Stimulated activated CD8-positive, alpha-beta memory T cell treated with anti-CD3 and anti-CD28 coated beads, Interleukin-12 subunit alpha, Interleukin-12 subunit beta, amount 100 ng/mL, for 1 hour (primary cell): ENCODE measurements at places on chromosomes 5 and 9.

DNA sequence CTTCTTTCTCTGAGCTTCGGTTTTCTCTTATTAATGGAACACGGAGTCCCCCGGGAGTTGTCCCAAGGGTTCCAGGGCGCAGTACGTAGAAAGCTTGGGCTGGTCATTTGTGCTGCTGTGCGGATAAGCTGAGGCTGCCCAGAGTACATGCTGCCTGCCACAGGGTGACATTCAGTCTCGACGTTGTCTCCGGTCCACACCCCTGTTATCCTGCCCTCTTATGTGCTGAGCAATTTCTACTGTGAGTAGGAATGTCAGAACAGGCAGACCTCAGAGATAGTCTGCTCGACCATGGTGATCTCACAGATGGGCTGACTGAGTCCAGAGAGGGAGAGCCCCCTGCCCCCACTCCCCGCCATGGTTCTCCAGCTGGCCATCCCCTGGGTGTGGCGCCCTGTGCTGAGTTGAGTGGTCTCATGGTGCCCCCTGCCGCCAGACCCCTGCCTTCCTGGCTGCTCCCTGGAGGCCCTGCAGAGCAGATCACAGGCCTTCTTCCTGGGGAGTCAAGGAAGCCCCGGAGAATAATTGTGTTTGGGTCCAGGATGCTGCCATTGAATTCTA is 124.0 kb downstream of the RGS3 start:
- DNase-seq: no peak

GRCh38 chr5:6402939-6403338 is 24.6 kb upstream of the MED10 start:
- DNase-seq: no peak

DNA sequence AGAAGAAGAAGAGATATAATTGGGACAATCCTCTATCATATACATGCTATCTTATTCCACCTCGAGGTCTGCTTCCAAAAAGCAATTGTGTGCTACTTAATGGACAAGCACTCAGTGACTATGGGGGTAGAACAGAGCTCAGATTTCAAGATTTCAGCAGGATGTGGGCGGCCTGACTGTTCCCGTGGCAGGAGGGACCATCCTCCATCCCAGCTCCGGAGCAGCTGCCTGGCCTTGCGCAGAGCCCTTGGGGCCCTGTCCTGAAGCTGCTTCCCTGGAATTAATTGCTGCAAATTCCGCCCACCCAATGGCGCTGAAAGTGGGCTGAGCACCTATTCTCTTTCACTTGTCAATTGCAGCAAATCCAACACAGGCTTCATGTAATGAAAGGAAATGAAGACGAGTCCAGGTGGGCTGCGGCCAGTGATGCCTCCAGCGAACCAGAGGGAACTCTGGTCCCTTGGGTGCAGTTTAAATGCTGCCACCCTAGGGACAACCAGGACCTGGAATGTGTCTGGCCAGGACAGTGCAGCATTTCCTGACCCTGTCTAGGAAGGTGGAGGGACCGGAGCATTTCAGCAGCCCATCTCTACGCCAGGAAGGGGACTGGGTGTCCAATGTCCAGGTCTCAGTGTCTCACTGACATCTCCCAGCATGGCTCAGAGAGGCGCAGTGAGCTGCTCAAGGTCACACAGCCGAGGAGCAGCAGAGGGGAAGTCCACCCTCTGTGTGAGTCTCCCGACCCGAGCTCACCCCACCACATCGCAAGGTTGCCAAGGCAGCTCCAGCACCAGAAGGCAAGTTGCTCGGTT is 50.5 kb upstream of the FCN1 start:
- no peak for DNase-seq

- DNase-seq: no peak
Measured at GRCh38 chr9:87494970-87495471, 2.6 kb upstream of the DAPK1 start.

DNA sequence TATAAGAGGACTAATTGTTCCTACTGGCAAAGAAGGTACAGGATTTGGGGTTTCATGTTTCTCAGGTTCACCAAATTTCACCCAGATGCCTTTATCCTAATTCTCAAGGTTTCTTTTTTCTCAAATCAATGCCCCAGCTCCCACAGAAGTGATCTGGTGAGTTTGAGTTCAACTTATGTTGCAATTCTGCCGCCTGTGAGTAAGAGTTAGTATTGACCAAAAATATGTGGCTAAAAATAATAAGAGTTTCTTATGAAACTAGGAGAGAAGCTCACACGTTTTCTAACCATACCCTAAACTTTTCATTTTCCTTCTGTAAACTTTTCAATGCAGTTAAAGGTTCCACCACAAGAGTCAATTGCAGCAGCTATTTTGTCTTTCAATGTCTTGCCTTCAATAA is 15.1 kb downstream of the SLCO6A1 start:
- DNase-seq: no peak

GRCh38 chr9:6884101-6884500 is 126.3 kb downstream of the KDM4C start:
- no peak for DNase-seq

- DNase-seq: no peak
Measured at GRCh38 chr9:136726631-136727191, 14.3 kb downstream of the DIPK1B start.

DNA sequence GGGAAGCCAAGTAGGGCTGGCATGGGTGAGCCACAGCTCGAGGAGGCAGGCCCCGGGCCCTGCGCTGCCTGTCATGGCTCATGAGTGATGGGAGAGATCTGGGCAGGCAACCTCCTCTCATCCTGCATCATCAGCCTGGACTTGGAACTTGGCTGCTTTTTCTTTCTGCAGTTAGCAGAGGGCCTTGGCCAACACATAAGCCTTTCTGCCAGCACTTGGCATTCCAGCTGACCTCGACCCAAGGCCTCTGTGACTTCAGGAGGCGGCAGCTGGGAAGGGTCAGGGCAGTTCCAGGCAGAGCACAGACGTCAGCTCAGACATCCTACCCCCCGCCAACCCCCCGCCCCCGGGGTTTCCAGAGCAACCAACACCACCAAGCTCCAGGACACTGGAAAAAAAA is 7.6 kb downstream of the S1PR3 start:
- DNase-seq: no peak

DNA sequence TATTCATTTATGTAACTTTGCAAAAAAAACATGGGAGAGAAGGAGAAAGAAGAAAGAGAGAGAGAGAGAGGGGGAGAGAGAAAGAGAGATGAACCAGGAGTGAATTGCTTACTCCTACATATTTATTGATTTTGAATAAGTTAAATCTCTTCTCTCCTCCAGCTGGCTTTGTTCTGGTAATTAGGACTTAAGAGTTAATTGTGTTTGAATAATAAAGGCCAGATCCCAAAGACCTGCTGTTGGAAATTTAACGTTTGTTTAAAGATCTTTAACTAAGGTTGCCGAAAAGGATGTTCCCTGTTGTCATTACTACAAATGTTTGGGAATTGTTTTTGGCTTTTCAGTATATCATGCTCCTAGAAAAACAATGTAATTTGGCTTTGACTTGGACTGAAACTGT is 473.0 kb downstream of the TUSC1 start:
- DNase-seq: no peak

GRCh38 chr5:53819482-53819881 is 259.0 kb downstream of the NDUFS4 start:
- DNase-seq: no peak

DNA sequence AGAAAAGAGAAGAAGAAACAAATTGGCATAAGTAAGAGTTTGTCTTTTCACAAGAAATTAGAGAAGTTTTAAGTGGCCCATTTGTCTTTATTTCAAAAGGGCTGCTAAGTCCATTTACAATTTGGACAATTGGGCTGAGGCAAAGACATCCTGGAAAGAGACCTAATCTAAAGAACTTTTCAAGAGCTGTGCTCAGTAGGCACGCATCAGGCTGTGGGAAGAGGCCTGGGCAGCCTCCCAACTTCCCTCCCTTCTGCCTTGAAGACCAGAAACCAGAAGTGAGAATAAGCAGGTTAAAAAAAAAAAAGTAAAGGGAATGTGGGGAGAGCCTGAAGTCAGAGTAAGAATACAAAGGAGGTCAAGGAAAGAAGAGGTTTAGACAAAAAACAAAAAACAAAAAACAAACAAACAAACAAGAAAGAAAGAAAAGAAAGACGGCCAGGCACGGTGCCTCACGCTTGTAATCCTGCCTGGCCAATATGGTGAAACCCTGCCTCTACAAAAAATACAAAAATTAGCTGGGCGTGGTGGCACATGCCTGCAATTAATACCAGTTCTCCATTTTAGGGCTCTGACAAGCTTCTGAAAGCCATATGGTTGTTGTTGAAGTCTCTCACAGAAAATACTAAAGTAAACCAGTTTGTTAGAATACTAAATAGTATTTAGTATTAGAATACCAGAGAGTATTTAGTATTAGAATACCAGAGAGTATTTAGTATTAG is 48.0 kb upstream of the CEP78 start:
- no peak for DNase-seq

DNA sequence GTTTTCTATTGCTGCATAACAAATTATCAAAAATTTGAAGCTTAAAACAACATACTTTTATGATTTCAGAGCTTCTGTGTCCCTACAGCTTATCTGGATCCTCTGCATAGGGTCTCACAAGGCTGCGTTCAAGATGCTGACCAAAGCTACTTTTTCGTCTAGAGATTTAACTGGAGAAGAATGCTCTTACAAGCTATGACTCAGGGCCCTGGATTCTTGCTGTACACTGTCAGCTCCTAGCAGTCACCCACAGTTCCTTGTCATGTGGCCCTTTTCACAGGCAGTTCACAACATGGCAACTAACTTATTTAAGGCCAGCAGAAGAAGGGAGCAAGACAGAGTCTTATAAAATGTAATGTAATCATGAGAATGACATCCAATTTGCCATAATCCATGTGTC is 70.8 kb upstream of the FAM174A start:
- DNase-seq: no peak

- no peak for DNase-seq
Measured at GRCh38 chr5:59489551-59489950, 404.0 kb downstream of the PDE4D start.

GRCh38 chr5:140165101-140165922 is 9.7 kb upstream of the CYSTM1 start:
- DNase-seq: no peak

GRCh38 chr5:115946655-115947054 is 15.6 kb upstream of the LVRN start:
- no peak for DNase-seq

- peak; percentile 24 for DNase-seq
Measured at GRCh38 chr9:128412120-128412790, 8.4 kb upstream of the CERCAM start.

DNA sequence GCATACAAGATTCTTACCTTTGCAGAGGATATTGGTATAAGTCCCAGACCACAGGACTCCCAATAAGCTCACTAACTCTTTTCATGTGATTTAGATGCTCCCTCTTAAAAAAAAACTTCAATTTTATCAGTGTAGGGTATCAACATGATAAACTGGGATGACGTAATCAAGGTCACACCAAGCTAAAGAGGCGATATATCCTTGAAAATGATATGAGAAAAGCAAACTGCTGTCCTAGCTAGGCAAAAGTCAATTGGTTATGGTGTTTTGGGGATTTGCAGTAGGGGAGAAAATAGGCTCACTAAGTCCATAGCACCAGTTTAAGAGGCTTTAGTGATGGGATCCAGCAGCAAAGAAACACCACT is 354.4 kb downstream of the DIRAS2 start:
- no peak for DNase-seq

DNA sequence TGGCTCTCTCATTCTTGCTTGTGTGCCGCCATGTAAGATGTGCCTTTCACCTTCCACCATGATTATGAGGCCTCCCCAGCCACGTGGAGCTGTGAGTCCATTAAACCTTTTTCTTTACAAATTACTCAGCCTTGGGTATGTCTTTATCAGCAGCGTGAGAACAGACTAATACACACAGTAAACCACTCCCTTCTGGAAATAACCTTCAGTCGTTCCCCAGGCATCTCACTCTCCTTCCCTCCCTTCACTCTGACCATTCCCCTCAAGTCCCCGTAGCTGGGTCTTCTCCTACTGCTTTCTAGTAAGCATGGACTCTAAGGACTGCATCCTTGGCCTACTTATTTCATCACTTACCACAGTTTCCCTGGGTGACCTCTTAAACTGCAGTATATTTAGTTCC is 493.9 kb downstream of the CCDC171 start:
- DNase-seq: no peak

GRCh38 chr5:128775558-128775957 is 189.7 kb upstream of the SLC27A6 start:
- no peak for DNase-seq

DNA sequence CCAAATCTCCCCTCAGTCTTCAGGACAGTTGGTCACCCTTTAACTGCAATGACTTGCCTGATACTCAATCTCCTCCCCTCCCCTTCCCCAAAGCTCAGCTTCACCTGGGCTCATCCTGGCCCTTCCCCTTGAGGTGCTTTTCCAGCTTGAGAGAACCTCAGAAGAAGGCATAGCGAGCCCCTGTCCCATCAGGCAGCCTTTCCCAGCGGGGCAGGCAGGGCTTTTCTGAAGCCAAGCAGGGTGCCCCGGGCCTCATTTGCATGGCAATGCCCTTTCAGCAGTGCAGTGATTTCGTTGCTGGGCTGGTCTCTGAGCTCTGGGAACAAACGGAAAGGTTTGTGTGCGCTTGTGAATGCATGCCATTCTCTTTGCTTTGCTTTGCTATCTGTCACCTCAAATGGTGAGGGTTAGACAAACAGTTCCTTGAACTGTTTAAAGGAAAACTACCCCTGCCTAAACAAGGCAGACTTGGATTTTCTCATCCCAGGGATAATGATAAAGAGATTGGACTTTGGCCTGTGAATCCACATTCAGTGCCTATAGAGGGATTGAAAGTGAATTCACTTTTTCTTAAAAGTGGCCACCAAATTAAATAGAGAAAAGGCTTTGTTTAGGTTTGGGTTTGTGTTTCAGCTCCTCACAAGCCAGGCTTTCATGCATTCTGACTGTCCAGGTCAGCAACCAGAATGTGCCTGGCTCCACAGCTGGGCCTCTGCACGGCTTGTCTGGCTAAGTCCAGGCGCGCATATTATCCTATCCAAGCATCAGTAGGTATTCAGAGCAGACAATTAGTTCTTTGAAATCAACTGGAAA is 165.3 kb downstream of the ZNF608 start:
- DNase-seq: no peak

DNA sequence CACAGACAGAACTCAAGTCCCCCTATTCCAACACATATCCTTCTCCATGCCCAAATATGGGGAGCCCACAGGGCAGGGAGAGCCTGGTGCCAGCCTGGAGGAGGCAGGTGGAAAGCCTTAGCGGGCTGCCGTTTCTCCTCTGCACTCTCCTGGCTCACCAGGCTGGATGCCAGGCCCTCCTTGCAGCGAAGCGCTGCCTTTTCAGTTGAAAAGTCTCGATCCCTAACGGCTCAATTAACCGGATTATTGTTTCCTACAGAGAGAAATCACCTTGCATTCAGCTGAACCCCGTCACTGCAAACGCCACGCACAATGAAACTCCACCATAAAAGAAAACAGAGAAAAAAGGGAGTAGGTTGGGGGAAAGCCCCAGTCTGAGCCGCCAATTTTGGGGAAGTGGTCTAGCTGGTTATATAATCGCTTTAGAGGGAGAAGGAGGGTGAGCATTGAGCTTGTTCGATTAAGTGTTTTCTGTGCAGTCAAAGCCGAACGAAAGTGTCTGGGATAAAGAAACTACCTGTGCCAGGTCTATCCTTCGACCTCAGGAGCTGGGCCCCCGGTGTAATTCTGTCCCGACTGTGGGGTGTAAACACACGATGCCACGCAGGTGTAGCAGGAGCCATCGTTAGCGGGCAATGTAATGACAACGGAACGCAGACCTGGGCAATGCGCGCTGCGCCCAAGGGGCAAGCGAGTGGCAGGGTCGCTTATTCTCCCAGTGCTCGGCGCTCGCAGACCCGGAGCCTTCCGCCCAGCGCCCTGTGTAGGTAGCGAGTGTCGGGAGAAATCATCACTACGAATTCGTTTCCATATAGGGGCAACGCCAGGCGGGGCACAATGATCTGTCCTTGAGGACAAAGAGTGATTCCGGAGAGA is 3.8 kb downstream of the BARHL1 start:
- no peak for DNase-seq

- DNase-seq: no peak
Measured at GRCh38 chr9:72843520-72844439, 109.1 kb downstream of the ALDH1A1 start.
